ENCODE measurements at places on chromosomes 12 and 14.
A peak's percentile ranks its signal among the peaks of the same experiment; 100 is the strongest.

GRCh38 chr12:88298761-88299242 is 156.7 kb downstream of the TMTC3 start:
- peak; percentile 15 for DNase-seq

- DNase-seq: no peak
Observed at GRCh38 chr14:43041976-43042375, 1435.3 kb downstream of the LRFN5 start.

GRCh38 chr12:53593707-53594106 is 32.5 kb downstream of the ATF7 start:
- no peak for DNase-seq

- no peak for DNase-seq
Observed at GRCh38 chr12:22729431-22729956, 104.5 kb downstream of the ETNK1 start.

DNA sequence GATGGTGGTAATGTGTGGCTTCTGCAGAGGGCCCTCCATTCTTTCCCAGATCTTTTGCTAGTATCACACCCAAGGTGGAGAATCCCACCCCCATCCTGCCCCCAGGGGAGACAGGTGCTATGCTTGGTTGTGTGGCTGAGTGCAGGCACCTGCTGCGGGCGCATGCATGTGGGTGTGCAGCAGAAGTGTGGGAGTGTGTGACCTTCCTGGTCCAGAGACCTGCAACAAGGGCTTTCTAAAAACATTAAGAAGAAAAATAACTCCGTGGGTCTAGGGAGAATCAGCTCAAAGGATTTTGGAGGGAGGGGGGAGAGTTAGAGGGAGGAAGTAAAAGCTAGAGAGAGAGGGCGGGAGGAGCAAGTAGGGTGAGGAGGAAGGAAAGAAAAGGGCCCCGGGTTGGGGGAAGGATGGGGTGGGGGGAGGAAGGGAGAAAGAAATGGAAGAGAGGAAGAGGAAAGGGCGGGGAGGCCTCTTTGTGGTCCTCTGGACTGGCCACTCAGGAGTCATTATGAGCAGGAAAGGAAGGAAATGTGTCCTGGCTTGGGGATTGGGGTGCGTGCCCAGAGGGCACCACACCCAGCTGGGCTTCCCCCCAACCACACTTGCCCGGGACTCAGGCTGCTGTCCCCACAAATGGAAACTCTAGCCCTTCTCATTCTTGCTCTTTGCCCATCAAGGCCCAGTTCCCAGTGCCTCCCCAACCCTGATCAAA is 3.1 kb upstream of the FIGNL2 start:
- no peak for DNase-seq

GRCh38 chr12:47071241-47071852 is 8.1 kb upstream of the PCED1B start:
- no peak for DNase-seq

DNA sequence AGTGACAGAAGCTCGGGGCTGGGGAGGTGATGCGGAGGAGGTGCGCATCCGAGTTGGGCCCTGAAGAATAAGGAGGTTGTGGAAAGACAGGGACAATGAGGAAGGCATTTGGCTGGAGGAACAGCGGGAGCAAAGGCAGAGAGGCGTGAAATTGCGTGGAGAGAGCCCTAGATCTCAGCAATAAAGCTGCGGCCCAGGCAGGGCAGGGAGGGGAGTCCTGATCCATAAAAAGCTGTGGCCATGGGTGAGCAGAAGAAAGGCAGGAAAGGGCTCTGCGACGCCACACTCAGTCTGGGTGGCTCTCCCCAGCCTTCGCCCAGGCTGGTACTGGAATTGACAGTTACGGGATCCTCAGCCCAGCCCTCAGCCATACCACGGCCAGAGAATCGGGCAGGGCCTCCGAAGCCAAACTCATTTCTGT is 2.2 kb downstream of the FIGNL2 start:
- DNase-seq: no peak

DNA sequence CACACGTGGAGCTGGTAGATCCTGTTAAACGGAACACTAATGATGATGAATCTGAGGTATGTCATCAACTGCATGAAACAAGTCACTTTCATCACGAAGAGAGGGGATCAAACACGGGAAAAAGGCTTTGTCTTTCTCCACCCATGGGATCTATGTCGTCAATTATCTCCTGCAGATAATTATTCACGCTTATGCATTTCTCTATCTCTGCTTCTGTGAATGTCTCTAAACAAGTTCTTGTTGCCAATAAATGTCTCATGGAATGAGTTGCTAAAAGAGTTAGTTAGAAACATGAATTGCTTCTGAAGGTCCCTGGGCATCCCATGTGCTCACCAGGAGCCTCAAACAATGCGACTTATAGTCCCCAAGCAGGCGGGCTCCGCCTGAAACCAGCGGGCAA is 1228.2 kb upstream of the TMEM132C start:
- no peak for DNase-seq

GRCh38 chr14:105053421-105053820 is 11.8 kb downstream of the GPR132 start:
- no peak for DNase-seq

- no peak for DNase-seq
Observed at GRCh38 chr12:15806826-15807225, 17.6 kb upstream of the EPS8 start.

- DNase-seq: peak; percentile 11
Observed at GRCh38 chr14:86777963-86778602, 1214.9 kb downstream of the GALC start.

GRCh38 chr14:63418020-63418419 is 99.3 kb upstream of the GPHB5 start:
- DNase-seq: no peak

- no peak for DNase-seq
Observed at GRCh38 chr12:93857991-93858447, 180.8 kb downstream of the CRADD start.

DNA sequence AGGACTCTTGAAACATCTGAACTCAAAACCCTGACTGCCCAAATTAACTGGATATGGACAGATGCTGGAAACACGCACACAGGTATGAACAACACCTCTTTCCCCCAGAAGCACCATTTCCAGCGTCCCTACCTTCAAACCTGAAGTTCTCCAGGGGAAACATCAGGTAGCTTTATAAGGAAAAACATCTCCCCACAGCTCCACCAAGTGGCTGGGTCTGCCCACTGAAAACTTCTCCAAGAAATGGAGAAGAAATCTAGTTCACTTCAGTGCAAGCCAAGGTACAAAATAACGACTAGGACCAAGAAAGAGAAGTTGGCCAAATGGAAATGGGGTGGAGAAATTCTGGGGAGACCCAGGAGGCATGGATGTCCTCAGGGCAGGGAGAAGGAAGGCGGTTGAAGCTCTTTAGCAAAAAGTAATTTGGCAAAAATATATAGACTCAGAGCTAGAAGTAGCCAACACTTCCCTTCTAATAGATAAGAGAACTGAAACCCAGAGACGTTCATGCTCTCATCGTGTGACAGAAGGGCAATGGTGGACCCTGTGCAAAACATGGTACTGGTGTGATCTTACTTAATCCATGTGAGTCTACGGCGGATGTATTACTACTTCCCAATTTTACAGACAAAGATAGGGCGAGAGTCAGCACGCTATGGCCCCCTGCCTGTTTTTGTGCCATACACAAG is 10.5 kb upstream of the NUAK1 start:
- DNase-seq: no peak

DNA sequence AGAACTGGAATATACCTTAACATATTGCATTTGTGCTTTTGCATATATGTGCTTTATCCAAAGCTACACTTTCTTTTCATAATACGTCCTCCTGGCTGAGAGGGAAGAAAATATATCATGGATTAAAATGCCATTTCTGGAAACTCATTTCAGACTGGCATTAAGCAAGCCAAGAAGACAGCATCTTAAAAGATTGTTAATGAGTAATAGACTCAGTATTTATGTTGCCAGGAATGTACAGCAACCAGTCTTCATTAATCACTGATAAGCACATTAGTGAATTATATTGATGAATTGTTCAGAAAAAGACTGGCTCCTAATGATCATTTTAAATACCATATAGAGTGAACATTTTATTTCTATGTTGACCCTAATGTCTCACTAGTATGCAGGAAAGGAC is 134.9 kb upstream of the IFNG-AS1 start:
- no peak for DNase-seq

DNA sequence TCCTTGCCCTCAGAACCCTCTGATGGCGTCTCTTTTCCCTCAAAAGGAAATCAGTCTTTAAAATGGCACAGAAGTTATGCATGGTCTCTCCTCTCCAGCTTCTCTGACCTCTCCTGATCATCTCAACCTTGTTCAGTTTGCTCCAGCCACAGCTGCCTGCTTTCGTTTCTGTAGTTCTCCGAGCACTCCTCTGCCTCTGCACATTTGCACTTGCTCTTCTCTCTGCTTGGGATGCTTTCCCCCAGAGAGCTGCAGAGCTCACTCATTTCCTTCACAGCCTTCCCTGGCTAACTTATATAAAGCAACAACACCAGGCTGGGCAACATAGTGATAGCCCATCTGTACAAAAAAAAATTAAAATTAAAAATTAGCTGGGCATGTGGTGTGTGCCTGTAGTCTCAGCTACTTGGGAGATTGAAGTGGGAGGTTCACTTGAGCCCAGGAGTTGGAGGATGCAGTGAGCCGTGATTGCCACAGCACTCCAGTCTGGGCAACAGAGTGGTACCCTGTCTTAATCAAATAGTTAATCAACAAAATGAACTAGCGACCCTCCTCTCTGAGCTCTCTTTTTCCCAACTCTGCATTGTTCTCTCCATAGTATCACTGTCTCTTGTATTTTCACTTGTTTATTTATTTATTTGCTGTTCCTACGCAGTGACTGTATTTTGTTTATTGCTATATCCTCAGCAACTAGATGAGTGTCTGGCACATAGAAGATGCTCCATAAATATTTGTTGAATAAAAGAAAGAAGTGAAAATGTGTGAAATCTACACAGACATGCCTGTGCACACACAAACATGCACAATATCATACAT is 37.7 kb downstream of the PPFIBP1 start:
- DNase-seq: no peak

DNA sequence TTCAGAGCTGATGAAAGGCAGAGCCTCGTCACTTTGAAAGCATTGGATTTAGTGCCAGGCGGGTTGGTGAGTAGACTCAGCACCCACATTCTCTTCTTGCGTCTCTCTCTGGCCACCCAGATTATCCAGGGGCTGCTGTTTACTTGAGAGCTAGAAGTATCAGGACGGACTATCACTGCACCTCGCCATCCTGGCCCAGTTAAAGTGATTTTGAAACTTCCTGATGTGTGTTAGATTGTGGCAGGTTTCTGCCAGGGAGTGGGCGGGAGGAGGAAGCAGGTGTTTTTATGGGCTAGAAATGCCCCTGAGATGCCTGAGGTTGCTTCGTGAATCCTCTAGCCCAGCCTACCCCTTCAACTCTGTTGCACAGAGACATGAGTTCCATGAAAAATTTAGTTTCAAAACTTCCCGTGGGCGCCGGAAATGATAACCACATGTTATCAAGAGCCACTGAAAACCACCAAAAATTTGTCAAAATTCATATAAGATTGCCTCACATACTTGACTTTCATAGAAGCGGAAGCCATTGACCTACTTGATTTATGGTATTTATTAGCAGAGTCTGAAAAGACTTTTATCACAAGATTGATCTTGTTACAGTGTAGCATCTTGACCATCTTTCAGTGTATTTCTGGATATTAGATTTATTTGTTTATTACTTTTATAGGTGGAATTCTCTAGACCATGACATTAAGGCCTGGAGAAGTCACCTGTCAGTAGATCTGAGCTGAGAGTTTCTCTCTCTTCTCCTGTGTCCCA is 466.0 kb downstream of the RAD51B start:
- DNase-seq: peak; percentile 43

GRCh38 chr14:53041067-53041466 is 90.2 kb upstream of the FERMT2 start:
- DNase-seq: no peak

DNA sequence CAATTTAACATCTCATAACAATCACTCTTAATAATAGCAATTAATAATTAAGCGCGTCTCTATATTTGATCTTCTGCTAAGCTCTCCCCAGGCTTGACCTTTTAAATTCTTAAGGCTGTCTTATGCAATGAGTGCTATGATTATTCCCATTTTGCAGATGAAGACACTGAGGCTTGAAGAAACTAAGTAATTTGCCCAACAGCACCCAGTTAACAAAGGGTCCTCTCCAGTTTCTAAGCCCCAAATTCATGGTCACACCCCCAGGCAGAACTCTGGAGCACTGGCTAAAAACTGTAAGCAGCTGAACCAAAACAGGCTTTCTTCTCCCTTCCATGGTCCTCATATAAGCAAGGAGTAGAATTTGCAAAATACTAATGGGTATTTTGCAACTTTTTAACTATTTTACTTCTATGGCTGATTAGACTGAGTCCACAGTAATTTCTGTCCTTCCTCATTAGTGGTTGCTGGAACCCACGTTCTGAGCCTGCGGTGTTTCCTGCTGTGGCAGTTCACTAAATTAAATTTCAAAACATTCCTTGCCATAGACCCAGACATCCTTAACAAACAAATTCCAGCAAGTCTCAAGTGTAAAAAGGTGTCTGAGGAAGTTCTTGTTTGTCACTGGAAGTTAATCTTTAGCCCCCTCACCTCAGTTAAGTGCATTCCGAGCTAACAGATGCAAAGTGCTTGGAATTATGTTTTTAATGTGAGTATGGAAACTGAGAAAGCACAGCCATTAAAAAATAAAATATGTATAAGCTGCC is 76.5 kb downstream of the TMEM132D start:
- no peak for DNase-seq

DNA sequence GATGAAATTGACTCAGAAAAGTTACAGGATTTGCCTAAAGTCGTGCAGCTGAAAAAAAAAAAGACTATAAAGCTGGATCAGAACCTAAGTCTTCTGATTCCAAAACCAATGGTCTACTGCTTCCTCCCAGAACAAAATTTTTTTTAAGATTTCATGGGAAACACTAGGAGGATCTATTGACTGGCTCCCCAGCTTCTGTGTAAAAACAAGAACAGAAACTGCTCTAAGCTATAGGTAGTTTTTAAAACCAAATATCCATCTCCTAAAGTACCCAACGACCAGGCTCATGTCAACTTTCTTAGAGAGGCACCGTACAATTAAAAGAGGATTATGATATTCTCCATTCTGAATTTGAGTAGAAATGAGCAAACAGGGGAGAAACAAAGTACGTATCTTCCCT is 9.4 kb downstream of the FMNL3 start:
- no peak for DNase-seq

- peak; percentile 65 for DNase-seq
Observed at GRCh38 chr12:115597157-115597712, 680.3 kb downstream of the MED13L start.

DNA sequence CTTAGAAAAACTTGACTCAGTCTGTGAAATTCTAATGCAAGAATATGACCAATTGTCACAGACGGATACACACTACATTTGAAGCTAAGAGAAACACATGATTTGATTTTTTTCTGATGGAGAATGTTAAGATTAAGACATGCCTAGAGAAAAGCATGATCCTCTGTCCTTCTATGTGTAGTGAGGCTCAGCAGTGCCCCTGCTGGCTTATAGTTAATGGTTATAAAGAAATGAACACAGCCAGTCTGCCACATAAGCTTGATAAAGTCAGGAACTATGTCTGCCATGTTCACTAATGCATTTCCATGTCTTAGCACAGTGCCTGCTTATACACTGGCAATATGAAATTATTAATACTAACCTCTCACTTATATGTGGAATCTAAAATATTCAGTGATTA is 168.1 kb upstream of the DAAM1 start:
- DNase-seq: peak; percentile 21

Data from AG20443 (cell line).